ENCODE measurements at places on chromosomes 3 and 15. TPM values are rescaled to one million over a fixed set of nuclear protein-coding genes. Genes with fewer than 3 reads are reported as not detected.

RETNLB gene
- not detected for polyA plus RNA-seq

UBE2E1 gene
- polyA plus RNA-seq, result 43.9 TPM

CCR9 gene
- polyA plus RNA-seq, result not detected

DNA sequence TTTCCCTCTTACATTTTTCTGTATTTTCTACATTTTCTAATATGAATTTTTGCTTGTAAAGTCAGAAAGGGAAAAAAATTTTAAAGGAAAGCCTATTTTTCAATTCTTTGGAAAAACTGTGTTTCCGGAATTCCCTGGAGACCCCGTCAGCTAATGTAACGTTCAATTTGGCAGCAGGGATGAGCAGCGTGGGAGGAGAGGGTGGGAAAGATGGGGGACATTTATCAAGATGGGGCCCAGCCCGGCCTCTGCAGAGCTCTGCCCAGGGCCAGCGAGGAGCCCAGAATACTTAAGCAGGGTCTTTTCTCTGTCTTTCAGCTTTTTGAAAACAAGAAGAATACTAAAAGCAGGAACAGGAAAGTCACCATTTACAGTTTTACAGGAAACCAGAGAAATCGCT is 129.0 kb downstream of the LRRK1 start:
- no peaks in the 10 kb centered on the region for H3K27me3 ChIP-seq
- no peak for DNase-seq
- H3K4me1 ChIP-seq, result no peaks in the 10 kb centered on the region
- H3K4me3 ChIP-seq, result no peak overlapping the region
- no peaks in the 10 kb centered on the region for H3K36me3 ChIP-seq

ASB14 gene
- not detected for polyA plus RNA-seq

- peak overlapping the region; percentile 99 for H3K27ac ChIP-seq
- peaks cover 92% of the 10 kb centered on the region for H3K4me1 ChIP-seq
- peaks cover 10% of the 10 kb centered on the region for H3K27me3 ChIP-seq
- H3K4me3 ChIP-seq, result peak overlapping the region; percentile 72
- peak; percentile 51 for DNase-seq
- H3K36me3 ChIP-seq, result peaks cover 7% of the 10 kb centered on the region
These were observed 70.7 kb downstream of the IQSEC1 start for GRCh38 chr3:13002398-13003124.

GRCh38 chr3:125442506-125442905 is 67.4 kb upstream of the ZNF148 start:
- H3K4me3 ChIP-seq, result no peak overlapping the region
- no peak for DNase-seq
- H3K27ac ChIP-seq, result no peak overlapping the region

ISLR gene
- polyA plus RNA-seq, result not detected

- peak overlapping the region; percentile 91 for H3K27ac ChIP-seq
- H3K27me3 ChIP-seq, result no peaks in the 10 kb centered on the region
- peak overlapping the region; percentile 56 for H3K4me3 ChIP-seq
- H3K36me3 ChIP-seq, result peaks cover 15% of the 10 kb centered on the region
- H3K4me1 ChIP-seq, result peaks cover 95% of the 10 kb centered on the region
These were observed 51.5 kb downstream of the TGFBR2 start for GRCh38 chr3:30657914-30658313.

DNA sequence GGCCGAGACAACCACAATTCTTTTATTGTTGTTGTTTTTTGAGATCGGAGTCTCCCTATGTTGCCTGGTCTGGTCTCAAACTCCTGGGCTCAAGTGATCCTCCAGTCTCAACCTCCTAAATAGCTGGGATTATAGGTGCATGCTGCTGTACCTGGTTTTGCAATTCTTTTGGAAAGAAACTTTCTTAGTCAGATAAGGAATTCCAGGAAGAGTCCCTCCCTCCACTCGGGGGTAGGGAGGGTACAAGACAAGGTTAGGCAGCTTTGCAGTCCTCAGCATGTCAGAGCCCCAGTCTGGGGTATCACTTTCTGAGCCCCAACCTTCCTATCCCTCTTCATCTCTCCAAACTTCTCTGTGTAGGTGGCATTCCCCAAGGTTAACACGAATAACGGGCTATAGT is 33.8 kb upstream of the FURIN start:
- H3K27me3 ChIP-seq, result peaks cover 5% of the 10 kb centered on the region
- H3K36me3 ChIP-seq, result no peaks in the 10 kb centered on the region
- no peak overlapping the region for H3K4me3 ChIP-seq

- H3K4me3 ChIP-seq, result no peak overlapping the region
- no peak overlapping the region for H3K27ac ChIP-seq
- H3K4me1 ChIP-seq, result no peaks in the 10 kb centered on the region
- no peaks in the 10 kb centered on the region for H3K27me3 ChIP-seq
These were observed 55.7 kb downstream of the SYNPR start for GRCh38 chr3:63333815-63334214.

CLDN1 gene
- polyA plus RNA-seq, result not detected
